NCI-H524 (cell line): ENCODE measurements at places on chromosomes 4 and X.

DNA sequence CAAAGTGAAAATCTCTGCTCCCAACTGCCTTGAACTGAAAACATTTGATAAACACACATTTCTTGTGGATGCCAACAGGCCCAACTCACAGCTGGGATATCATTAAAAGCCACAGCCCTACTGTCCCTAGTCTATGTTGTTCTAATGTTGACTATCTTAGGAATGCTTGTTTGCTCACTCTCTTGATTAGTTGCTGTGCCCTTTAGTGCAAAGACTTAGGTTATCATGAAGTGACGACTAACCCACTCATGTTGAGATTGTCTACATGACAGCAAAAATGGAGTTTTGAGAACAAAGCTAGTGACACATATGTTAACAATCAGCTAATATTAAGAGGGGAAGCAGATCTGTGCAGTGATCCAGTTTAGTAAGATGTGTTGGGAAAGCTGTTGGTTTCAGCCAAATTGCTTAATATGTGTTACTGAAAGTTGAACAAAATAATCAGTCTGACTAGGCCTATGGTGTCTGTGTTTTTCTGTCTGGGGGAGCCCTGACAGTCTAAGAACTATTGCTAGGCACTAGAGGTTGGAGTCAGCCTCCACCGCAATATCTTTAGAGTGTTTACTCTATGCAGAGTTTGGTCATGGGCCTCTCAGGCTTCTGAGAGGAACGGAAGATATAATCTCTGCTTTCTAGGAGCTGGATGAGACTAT, 125.5 kb downstream of the ATG4A start:
- no peak for DNase-seq

DNA sequence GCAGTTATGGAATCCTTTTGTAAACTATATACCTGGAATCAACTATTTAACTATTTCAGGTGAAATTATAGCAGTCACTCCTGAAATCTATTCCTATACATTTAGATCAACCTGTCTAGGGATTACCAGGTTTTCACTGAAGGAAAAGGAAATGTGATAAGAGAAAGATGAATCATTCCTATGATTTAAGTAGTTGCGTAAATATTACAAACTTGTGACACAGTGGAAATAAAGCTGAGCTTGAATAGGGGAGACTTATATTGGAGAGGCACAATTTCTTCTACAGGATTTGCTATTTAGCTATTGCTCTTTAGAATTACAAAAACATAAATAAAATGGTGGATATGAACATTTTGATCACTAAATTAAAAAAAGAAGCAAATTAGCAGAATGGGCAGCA, 284.1 kb upstream of the EPHA5 start:
- no peak for DNase-seq

- no peak for DNase-seq
Measured at GRCh38 chrX:151287954-151288353, 109.1 kb upstream of the VMA21 start.

GRCh38 chr4:26321373-26322221, 783 bp downstream of the RBPJ start:
- DNase-seq, result peak; percentile 25

- no peak for DNase-seq
Measured at GRCh38 chrX:99795495-99795894, 614.6 kb downstream of the PCDH19 start.
